ENCODE measurements at places on chromosomes 3 and 15.

- DNase-seq: no peak
Measured at GRCh38 chr15:65909831-65910230, 40.5 kb downstream of the RAB11A start.

GRCh38 chr3:140148824-140149390 lies 213.9 kb downstream of the CLSTN2 start:
- DNase-seq: no peak

GRCh38 chr15:101105059-101105891 lies 146.6 kb downstream of the CHSY1 start:
- DNase-seq: no peak

- DNase-seq: no peak
Measured at GRCh38 chr3:41265823-41266273, 66.5 kb downstream of the CTNNB1 start.

- no peak for DNase-seq
Measured at GRCh38 chr3:140019946-140020345, 85.0 kb downstream of the CLSTN2 start.

DNA sequence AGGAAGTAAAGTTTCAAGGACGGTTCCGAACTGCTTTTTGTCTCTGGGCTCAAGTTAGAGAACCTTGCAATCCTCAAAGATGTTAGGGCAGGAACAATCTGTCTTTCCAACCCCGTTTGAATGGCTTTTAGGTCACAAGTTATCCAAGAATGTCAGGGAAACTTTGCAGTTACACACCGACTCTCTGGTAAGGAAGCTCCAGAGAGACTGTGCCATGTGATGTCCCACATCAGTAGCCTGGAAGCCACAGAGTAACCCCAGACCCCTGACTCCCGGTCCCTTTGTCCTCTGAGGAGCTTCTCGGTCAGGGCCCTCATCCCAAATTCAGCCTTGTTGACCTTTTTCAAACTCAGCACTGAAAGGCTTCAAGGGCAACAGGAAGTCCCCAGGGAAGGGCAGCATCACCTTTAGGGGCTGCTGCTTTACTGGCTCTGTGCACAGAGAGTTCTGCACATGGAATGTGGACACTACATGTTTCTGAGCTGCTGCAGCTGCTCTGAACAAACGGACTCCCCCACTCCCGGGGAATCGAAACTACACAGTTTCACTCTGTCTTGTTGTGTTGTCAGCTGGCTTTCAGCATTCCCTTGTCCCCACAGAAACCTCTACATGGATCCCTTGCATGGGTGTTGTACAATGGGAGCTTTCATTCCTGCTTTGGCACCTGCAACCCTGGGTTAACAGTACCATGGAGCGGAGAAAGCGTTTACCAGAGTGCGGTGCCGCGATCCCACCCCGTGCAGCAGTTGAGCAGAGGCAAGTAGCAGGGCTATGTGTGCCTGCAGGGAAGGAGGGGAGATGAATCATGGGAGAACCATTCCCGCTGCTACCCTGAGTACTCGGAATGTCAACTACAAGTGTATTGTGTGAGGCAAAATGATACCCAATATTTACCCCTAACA lies 408.2 kb upstream of the THBS1 start:
- no peak for DNase-seq

Measured in forelimb muscle (tissue), 1 donor.